ENCODE measurements at places on chromosomes 5 and 9. TPM values are rescaled to one million over a fixed set of nuclear protein-coding genes. Genes with fewer than 3 reads are reported as not detected.

- no peak for DNase-seq
- H3K4me1 ChIP-seq: no peaks in the 10 kb centered on the region
- H3K36me3 ChIP-seq: no peaks in the 10 kb centered on the region
- no peaks in the 10 kb centered on the region for H3K27me3 ChIP-seq
These were observed 288.6 kb upstream of the DAB2 start for GRCh38 chr5:39713250-39713916.

GRCh38 chr5:150172145-150172544, 5.6 kb downstream of the CDX1 start:
- no peaks in the 10 kb centered on the region for H3K36me3 ChIP-seq
- no peaks in the 10 kb centered on the region for H3K4me1 ChIP-seq
- H3K27ac ChIP-seq: peak overlapping the region; percentile 63
- H3K27me3 ChIP-seq: no peaks in the 10 kb centered on the region
- no peak overlapping the region for H3K4me3 ChIP-seq

IPO11 gene
- 15.1 TPM for total RNA-seq

DNA sequence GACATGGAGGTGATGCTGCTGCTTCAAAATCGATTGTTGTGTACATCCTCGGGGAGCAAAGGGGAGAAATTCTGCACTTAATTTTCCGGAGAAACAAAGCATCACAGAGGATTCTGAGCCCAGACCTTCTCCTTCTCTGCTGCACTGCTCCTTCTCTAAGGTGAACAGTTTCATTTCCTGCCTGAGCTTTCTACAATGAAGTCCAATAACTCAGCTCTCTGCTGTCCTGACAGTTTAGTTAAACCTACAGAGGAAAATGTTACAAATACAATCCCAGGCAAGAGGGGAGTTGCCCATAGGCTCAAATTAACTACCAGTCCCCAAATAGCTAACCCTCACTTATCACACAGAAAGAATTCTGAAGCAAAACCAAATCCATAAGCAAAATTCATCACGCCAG, 206.3 kb downstream of the EFNA5 start:
- no peak overlapping the region for H3K27ac ChIP-seq
- no peak overlapping the region for H3K4me3 ChIP-seq
- no peak for DNase-seq

DNA sequence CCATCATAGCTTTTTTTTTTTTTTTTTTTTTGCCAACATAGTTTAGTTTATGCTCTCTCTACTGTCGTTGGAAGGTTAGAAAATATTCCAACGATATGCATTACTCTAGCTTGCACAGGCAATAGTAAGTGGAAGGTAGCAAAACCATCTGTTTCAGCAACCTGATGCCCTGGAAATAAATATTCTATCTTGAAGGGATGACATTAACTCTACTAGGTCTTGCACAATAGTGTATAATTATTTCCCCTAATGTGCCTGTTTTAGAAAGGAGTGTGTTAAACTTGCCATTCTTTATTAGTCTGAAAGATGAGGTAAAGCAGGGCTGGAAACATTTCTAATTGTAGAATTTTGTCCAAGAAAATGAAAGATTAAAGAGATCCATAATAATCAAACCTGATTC, 111.0 kb downstream of the PCSK5 start:
- no peak overlapping the region for H3K27ac ChIP-seq
- no peak for DNase-seq
- peaks cover 6% of the 10 kb centered on the region for H3K36me3 ChIP-seq
- H3K27me3 ChIP-seq: no peaks in the 10 kb centered on the region
- H3K4me3 ChIP-seq: no peak overlapping the region
- peaks cover 17% of the 10 kb centered on the region for H3K4me1 ChIP-seq

FST gene
- 47.0 TPM for total RNA-seq

- no peak overlapping the region for H3K27ac ChIP-seq
- H3K27me3 ChIP-seq: no peaks in the 10 kb centered on the region
- no peaks in the 10 kb centered on the region for H3K4me1 ChIP-seq
- no peaks in the 10 kb centered on the region for H3K36me3 ChIP-seq
- no peak overlapping the region for H3K4me3 ChIP-seq
- no peak for DNase-seq
These were observed 74.1 kb upstream of the SYK start for GRCh38 chr9:90727488-90727887.
